AG04450 (cell line): ENCODE measurements at places on chromosomes 12 and 14.

DNA sequence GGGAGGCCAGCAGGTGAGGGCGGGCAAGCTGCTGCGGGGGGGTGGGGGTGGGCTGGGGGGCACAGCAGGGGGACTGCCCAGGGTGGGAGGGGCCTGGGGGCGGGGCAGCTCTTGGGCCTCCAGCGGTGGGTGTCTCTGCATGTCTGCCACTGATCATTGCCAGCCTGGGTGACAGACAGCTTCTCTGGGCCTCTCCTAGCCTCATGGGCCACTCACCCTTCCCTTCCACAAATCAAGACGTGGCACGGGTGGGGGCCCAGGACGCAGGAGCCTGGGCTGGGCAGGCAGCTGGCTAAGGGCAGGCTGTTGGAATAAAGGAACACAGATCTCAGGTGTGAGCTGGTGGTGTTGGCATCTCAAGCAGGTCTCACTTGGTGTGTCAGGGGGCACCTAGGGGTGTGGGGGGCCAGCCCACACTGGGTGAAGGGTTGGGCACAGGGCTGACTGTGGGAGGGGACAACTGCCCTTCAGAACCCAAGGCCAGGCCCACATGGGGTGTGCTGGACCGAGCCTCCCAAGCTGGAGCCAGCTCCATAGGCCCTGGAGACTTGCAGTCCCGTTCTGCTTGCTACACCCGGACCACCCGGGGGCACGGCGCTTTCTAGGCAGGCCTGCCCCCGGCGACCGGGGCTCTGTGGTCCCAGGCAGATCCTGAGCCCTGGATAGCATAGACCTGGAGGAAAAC is 3.0 kb downstream of the TEDC1 start:
- no peak for DNase-seq

GRCh38 chr12:2372178-2372577 is 319.4 kb downstream of the CACNA1C start:
- DNase-seq = no peak

GRCh38 chr12:122895320-122895703 is 612 bp downstream of the VPS37B start:
- DNase-seq = no peak

DNA sequence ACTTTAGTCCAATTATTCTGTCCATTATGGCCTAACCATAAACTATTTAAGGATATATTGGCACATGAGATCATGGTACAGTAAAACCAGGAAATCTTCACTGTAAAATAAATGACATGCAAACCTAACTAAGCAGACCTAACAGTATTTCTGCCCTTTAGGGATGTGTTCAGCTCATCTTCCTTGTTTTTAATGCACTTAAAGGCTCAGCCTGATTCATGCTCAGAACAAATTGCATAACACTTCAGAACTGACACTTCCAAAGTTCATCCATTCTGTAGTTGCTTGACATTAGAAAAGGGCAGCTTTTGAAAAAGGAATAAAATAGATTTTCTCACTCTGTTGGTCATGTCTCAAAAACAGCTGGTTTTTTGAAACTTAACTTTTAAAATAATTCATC is 708.5 kb downstream of the C12orf50 start:
- no peak for DNase-seq

GRCh38 chr14:88468406-88468805 is 82.9 kb downstream of the SPATA7 start:
- peak; percentile 59 for DNase-seq

DNA sequence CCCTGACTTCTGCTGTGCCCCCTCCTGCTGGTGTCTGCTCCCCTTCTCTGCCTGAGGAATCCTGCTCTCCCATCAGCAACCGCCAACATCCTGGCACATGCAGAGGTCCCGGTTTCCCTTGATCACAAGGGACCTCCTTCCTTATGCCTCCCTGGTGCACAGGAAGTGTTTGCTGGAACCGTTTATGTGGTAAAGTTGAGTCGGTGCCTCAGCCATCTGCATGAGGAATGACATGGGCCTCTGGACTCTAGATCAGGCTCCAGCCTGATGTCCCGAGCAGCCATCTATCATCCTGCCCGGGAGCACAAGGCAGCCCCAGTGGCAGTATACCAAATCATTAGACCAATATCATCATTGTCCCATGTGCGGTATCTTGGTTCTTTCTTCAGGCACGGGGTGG is 90.4 kb downstream of the BORCS5 start:
- DNase-seq = no peak

DNA sequence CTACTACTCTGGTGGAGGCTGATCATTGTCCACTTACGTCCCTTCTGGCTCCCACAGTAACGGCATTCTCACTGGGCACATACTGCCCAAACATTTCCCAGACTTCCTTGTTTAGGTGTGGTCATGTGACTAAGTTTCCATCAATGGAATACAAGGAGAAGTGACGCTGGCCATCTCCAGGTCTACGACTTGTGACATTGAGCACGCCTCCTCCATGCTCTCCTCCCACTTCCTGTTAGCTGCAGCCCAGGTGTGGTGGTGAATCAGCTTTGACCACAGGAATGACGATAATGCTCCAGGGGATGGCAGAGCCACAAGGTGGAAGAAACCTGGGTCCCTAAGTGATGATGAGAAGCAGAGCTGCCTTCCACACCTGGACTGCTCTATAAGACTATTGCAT is 6.0 kb upstream of the SLC24A4 start:
- DNase-seq = no peak

- DNase-seq = peak; percentile 83
These were observed 653.9 kb upstream of the TBX3 start for GRCh38 chr12:115337693-115338543.

- DNase-seq = peak; percentile 64
These were observed 40.9 kb downstream of the TSHR start for GRCh38 chr14:80996049-80996901.

- DNase-seq = no peak
These were observed 299.6 kb upstream of the ATP2B1 start for GRCh38 chr12:90008277-90008676.

- peak; percentile 6 for DNase-seq
These were observed 89.2 kb downstream of the PDZRN4 start for GRCh38 chr12:41277100-41277945.

DNA sequence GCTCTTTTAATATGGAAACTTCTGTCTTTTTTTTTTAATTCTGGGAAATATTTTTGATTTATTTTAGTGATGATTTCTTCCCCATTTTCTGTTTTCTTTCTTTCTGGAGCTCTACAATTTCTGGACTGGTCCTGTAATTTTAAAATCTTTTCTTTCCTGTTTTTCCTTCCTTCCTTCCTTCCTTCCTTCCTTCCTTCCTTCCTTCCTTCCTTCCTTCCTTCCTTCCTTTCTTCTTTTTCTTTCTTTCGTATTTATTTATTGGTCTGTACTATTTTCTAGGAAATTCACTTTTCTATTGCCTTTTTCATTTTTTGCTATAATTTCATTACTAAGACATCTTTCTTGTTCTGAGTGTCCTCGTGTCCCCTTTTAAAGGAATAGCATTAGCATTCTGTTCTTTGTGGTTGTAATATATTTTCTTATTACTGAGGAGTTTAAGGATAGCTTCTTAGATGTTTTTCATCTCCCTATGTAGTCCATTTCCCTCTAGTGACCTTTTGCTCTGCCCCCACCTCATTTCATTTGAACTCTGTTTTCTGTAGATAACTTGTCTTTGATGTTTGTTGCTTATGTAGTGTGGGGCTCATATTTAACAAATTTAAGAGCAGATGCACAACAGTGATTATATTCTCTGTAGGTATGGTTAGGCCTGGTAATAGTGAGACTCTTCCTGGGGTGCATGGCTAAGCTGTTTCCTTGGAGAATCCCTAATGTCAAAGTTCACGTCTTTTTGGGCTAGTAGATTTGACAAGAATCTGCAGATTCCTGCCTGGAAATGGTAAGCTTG is 38.0 kb downstream of the TBC1D15 start:
- no peak for DNase-seq

DNA sequence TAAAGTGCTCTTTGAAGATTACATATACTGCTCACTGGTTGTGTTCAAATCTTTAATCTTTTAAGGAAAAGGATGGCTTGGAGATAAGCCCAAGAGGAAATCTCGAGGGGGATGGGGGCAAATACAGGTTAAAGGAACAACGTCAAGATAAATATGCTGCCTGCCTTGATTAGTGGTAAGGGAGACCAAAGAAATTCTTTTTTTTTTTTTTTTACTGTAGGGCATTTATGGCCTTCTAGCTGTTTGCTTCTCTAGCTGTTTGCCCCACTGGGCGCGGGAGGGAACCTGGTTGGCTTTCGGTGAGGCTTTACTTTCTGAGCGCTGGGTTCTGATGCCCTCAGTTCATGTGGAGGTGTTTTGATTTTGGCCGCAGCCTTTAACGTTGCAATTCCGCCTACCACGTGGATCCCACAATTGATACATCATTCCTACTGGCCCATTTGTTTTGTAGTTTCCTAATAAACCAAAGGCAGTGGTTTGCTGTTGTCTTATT is 5.7 kb downstream of the CCND2 start:
- no peak for DNase-seq

- no peak for DNase-seq
These were observed 36.3 kb downstream of the RPS29 start for GRCh38 chr14:49549881-49550280.

DNA sequence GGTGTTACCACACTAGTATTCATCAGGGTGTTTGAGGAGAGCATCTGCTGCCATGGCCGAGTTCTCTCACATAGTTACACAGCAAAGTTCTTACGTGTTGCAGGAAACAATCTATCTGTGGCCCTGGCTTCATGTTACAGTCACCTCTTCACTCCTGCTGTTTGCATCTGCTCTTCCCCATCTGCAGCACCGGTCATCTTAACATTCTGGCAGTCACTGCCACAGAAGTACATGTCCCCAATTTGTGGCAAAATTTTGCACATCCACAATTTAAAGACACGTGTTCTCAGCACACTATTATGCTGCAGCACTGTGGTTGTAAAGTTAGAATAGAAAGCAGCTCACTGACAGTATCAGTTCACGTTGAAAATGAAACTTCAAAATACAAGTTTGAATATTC is 23.2 kb downstream of the MAPK1IP1L start:
- DNase-seq = no peak

- no peak for DNase-seq
These were observed 327.3 kb downstream of the ALG10 start for GRCh38 chr12:34349673-34349961.

DNA sequence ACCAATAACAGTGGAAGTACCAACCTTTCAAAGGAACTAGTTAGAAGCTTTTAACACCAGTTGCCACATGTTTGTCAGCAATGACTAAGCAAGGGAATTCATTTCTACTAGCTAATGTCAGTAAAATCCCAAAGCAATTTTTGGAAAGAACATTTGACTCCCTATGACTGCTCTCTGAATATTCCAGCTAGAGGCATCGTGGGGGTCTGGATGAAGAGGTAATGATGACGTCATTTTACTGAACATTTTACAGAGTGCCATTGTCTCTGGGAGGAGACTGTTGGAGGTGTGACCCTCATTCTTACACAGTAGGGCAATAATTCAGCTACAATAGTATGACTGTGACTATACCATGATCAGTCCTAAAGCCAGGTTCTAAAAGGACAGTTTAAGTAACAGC is 204.8 kb downstream of the ITPR2 start:
- DNase-seq = no peak

GRCh38 chr14:43901911-43902673 is 605.0 kb downstream of the FSCB start:
- no peak for DNase-seq

GRCh38 chr12:1851151-1851701 is 30.9 kb downstream of the LRTM2 start:
- peak; percentile 8 for DNase-seq

DNA sequence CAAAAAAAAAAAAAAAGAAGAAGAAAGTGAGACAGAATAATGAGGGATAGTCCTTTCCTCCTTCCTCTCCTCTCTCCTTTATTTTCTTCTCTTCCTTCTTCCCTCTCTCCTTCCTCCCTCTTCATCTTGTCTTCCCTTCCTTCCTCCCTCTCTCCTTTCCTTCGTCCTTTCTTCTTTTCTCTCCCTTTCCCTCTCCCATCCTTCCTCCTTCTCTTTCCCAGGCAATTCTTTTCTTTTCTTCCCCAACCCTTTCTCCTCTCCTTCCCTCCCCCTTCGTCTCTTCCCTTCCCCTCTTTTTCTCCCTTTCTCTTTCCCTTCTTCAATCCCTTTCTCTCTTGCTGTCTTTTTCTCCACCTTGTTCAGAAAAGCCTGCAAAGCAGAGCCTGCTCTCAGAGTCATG is 3.6 kb upstream of the CHST11 start:
- no peak for DNase-seq

DNA sequence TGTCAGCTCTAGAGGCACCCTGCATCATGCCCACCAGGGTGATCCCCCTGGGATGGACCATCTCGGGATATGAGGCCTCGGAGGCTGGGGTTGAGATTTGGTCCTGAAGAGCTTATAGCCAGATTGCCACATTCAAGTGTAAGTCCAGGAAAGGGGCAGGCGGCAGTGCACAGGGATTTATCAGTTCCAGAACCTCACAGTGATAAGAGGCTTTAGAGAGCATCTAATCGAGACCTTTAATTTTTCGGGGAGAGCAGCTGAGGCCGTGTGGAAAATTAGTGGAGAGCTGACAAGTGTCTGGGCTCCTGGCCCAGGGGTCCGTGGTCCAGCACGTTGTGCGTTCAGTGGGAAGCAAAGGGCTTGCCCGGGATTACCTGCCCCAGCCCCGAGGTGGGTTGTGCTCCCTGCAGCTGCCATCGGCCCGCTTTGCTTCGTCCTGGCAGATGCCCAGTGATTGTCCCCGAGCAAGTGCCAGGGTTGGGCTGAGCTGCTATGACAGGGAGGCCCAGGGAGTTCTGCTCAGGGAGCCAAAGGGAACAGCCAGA is 52.1 kb downstream of the C14orf132 start:
- DNase-seq = no peak

DNA sequence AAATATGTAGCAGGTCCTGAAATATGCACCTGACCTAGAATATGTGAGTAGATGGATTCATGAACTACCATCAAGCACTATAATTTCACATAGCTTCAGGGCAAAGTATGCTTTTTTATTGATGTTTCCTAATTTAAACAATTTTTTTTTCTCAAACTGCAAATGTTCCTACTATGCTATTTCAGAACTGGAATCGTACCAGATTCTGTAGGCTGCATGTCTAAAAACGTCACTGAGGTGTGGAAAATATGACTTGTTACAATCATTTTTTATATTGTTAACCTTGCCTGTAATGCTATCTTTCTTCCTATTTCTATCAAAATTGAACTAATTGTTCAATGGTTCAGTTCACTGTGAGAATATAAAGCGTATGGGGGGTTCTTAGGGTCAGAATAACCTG is 78.0 kb upstream of the RERGL start:
- DNase-seq = no peak

GRCh38 chr12:13130981-13131380 is 27.5 kb upstream of the GSG1 start:
- no peak for DNase-seq

DNA sequence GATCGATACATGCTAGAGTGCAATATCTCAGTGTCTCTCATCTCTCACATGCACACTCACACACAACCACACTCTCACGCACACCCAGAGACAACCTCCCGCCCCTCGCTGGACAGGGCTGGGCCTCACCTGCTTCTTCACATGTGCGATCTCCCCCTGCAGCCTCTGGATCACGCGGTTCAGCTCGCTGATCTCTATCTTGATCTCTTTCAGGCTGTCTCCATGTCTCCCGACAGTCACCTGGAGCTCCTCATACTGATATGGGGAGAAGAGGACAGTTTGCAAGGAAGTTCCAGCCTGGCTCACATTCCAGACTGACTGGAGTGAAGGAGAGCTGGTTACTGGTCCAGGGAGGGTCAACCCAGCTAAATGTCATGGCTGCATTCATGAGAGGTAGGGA is 4.4 kb downstream of the KRT2 start:
- DNase-seq = no peak
